Left lung (tissue), 14 donors: ENCODE measurements at places on chromosomes 11 and 22. TPM values are rescaled to one million over a fixed set of nuclear protein-coding genes. Genes with fewer than 3 reads are reported as not detected.

- no peak overlapping the region for H3K4me3 ChIP-seq
- no peaks in the 10 kb centered on the region for H3K36me3 ChIP-seq
- DNase-seq = no peak
- no peaks in the 10 kb centered on the region for H3K27me3 ChIP-seq
Observed at GRCh38 chr11:75182664-75183063, 31.8 kb downstream of the SLCO2B1 start.

The DGCR6 gene
- 12.6 TPM for polyA plus RNA-seq

The SCN2B gene
- 4.9 TPM for polyA plus RNA-seq

The SERHL2 gene
- 9.3 TPM for polyA plus RNA-seq
